ENCODE measurements at places on chromosomes 6 and 20.

DNA sequence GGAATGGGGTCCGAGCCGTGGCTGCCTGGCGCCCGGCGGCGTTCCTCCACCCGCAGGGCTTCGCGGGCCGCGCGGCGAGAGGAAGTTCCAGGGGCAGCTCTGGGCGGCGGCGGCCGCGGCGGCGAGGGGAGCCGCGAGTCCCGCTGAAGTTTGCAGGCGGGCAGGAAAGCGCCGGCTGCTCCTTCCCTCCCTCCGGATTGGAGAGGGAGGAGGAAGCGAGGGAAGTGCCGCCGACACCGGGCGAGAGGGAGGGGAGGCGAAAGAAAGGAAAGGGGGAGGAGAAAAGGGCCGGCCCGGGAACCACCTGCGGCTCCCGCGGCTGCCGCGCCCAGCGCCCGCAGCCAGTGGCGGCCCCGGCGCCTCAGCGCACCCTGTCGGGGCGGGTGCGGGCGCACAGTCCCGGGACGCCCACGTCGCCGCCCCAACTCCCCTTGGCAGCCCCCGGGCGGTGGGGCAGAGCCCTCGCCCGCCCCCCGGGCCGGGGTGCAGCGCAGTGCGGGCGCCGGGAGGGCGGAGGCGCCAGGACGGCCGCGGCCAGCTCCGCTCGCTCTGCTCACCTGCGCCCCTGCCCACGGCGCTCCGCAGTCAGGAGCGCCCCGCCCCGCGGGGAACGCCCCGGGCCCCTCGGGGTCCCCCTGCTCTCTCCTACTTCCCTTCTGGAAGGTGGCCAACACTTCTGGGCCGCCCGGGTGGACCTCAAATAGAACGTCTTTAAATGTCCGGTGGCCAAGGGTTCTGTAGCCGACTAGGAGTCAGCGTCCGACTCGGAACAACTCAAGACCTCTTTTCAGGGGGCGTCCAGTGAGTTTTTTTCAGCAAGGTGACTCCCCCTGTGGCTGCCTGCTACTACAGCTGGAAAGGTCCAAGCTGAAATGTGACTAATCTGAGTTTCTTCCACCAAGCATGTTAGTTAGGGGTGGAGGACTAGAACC, 80.3 kb upstream of the CCDC28A start:
- no peak for DNase-seq

GRCh38 chr6:160275511-160276003, 16.9 kb upstream of the SLC22A2 start:
- no peak for DNase-seq

DNA sequence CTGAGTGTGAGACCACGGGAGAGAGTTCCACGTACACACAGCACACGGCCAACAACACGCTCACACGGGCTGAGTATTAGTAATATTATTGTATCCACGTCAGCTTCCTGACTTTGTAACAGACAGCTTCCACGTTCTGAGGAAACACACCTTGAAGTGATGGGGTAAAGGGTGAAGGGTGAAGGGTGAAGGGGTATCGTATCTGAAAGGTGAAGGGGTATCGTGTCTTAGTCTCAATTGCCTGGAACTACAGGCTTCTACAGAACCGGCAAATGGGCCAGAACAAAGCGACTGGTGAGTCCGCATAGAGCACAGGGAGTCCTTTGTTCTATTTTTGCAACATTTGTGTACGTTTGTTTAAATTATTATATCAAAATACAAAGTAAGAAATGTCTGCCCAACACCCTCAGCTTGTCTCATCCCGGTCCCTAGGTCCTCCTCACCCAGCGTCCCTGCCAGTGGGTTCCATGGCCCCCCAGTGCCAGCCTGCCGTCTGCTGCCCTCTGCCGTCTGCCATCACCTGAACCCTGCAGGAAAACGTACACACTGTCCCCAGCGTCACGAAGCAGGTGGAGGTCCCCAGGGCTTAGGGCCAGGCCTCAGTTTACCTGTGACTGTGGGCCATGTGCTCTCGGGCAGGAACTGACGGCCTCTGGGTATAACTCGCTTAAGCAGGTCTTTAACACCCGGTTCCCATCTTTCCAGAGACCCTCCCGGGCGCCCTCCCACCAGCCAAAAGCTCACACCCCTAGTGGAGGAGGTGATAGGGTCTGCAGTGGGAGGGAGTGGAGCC, 4.4 kb upstream of the HELZ2 start:
- DNase-seq, result no peak

GRCh38 chr6:42369568-42369967, 82.2 kb downstream of the TRERF1 start:
- DNase-seq, result peak; percentile 60

GRCh38 chr6:72886170-72886569, 264.3 kb downstream of the KCNQ5 start:
- no peak for DNase-seq

- DNase-seq, result no peak
Measured at GRCh38 chr6:117195728-117196127, 69.6 kb upstream of the VGLL2 start.

GRCh38 chr20:57272883-57273535, 6.6 kb upstream of the BMP7 start:
- no peak for DNase-seq

- no peak for DNase-seq
Measured at GRCh38 chr6:108650325-108650724, 89.6 kb downstream of the FOXO3 start.

DNA sequence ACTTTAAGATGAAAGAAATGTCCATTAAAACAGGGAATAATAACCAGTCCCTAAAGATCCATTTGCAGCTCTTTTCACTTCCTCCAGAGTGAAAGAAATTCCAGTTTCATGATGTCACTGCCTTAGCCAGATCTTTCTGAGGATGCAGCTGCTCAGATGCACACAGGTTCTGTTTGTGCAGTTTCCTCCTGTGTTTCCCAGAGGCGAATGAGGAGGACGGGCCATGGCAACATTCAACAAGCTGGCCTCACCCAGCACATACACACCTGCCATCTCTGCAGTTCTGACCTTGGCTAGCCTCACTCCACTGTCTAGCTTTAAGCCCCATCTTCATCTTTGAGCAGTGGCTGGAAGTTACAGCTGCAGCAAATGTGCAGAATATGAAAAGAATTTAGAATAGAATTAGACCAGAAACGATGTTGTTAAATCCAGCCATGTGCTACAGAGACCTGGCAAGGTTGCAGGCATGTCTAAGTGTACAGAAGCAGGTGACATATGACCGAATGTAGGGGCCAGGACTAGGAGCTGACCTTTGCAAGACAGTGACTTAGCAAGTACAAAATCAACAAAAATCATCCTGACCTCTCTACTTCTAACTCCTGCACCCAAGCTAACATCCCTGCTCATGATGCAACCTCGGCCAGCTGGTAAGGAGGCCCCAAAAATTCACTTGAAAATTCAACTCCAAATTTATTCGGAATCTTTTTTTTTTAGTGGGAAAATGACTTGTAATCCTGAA, 35.0 kb downstream of the FAM50B start:
- DNase-seq, result no peak

GRCh38 chr20:5887386-5887785, 62.9 kb downstream of the TRMT6 start:
- no peak for DNase-seq

GRCh38 chr6:30480536-30481156, 8.7 kb upstream of the HLA-E start:
- DNase-seq, result no peak

- peak; percentile 26 for DNase-seq
Measured at GRCh38 chr6:111721753-111722154, 116.1 kb upstream of the TRAF3IP2 start.

DNA sequence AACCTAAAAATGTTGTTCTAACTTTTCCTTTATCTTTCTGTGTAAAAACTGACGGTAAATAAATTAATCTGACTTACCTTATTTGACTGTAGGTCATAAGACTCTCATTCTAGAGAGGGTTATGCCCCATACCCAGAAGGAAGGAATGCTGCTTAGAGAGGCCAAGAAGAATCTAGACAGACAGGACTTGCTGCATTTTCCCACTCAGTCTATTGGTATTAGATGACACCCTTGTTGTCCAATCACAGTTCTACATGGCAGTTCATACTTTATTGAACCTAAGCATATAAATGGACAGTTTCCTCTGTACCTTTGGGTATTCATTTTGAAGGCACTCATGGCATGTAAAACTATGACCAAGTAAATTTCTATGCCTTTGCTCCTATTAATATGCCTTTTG, 359.6 kb upstream of the ID4 start:
- no peak for DNase-seq

DNA sequence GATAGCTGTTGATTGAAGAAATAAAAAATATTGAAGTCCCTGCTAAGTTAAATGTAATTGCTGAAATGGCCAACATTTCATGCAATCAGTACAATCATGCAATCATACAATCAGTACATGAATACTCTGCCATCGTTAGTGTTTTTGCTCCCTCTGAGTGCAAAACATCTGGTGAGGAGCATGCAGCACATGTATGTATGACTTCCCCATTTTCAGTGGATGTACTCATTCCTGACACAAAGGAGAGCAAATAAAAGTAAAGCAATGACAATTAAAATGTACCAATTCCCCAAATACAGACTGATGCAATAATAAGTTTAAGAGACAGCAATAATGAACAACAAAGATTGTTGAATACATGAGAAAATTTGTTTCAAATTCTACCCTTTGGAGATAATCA, 140.7 kb downstream of the PLCB1 start:
- DNase-seq, result no peak

- DNase-seq, result no peak
Measured at GRCh38 chr6:82371799-82372546, 8.4 kb downstream of the TPBG start.

DNA sequence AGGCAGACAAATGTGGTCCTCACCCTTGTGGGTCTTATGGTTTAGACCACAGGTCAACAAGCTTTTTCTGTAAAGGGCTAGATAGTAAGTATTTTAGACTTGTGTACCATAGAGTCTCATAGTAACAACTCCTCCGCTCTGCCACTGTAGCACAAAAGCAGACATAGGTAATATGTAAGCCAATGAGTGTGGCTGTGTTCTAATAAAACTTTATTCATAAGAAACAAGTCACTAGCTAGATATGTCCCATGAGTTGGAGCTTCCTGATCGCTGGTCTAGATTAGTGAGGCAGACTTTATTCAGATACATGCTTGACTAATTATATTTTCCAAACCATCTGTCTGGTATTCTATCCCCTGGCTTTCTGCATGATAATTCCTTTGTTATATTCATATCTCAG, 196.4 kb upstream of the TSHZ2 start:
- no peak for DNase-seq

GRCh38 chr20:36128463-36129159, 25.9 kb upstream of the EPB41L1 start:
- DNase-seq, result no peak

GRCh38 chr6:125258651-125259353, 43.0 kb downstream of the HDDC2 start:
- no peak for DNase-seq

DNA sequence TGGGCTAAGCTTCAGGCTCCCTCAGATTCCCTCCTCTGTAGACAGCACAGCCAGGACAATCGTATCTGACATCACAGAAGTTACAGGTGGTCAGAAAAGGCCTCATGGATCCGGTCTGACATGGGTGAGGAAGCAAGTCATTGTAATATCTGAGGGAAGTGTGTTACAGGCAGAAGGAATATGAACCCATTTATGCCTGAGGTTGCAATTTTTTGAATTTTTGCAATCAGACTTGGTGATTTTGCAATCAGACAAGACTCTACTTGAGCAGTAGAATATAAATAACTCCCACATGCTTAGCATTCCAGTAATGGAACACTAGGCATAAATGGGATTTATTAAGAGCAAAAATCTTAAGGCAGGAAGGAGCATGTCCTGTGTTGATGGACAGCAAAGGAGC, 52.1 kb downstream of the CBLN4 start:
- DNase-seq, result no peak

DNA sequence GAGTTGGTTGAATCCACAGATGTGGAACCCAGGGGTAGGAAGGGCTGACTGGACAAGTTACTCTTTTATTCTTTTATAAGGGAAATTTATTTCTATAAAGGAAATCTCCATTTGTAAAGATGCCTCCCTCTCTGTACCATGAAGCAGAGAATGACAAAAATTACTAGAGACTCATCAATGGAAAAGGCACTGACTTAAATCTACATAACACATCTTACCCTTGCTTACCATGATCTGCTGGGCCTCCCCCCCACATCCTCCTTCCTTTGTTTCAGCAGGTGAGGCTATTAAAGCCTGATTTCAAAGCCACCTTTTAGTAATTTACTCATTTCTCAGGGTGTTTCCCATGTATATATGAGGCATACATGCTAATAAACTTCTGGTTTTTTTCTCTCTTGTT, 130.2 kb upstream of the HDDC2 start:
- no peak for DNase-seq

GRCh38 chr6:20169119-20169557, 43.1 kb downstream of the MBOAT1 start:
- no peak for DNase-seq

DNA sequence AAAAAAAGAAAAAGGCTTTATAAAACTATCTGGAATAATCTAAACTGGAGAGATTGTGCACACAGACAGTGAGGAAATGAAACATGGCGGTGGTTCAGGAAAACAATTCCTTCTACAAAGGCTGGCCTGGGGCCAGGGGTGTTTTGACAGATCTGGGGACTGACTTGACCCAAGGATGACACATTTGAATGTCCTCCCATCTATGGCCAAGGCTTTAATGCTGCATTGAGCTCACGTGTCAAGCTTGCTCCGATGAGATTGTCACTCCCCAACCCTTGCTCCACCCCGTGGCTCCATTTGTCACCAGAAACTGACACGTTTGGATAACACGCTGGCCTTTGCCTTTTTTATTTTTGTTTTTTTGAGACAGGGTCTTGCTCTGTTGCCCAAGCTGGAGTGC, 156.1 kb downstream of the ZFP64 start:
- DNase-seq, result no peak

GRCh38 chr20:44979090-44979621, 12.8 kb downstream of the STK4 start:
- peak; percentile 84 for DNase-seq

DNA sequence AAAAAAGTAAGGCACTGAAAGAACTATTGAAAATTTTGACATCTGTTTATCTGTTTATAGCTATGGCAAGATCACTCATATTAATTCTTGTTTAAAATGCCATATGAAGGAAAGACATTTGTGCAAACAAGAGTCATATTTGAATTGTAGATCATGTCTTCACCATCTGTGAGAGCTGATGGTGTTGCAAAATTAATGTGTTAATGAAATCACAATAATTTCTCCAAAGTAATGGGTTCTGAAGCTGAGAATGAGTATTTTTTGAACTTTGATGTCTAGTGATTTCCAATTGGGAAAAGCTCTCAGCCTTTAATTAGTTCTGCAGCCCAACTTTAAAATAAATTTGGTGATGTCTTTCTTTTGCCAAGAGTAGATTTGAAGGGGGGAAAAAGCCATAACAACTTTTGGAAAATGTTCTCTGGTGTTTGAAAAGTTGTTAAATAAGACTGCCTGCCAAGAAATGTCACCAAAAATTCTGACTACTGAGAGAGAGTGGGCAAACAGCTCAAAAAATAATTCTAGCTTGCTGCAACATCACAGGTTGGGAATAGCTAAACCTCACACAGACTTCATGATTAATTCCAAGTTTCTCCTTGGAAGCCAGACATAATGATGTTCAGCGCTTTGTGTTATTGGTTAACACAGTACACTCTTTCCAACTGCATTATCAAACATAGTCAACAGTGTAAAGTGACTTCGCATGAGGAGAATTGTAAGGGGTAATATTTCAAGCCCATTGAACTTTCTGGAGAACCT, 142.6 kb downstream of the SOBP start:
- no peak for DNase-seq
